ENCODE measurements at places on chromosomes 11 and 22.

DNA sequence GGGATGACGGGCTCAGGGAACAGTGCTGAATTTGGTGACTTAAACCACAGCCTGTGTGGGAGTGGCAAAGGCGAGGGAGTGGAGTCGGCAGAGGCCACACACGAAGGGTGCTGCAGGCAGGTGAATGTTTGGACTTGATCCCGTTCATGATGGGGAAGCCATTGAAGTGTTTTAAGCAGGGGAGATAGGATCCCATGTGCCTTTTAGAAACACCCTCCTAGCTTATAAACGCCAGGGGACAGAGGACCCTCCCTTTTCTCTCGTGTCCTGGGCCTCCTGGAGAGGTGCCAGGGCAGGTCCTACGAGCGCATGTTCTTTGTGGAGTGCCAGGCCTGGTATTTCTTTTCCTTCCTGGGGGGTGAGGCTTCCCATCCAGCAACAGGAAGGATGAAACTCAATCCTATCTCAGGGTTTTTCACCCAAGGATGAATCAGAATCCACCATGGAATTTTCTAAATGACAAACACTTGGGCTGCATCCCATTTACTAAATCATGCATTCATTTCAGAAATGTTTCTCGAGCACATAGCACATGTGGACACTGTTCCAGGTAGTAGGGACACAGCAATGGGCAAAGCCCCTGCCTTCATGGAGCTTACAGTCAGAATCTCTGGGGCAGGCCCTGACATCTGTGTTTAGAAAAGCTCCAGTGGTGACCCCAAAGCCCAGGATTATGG is 59.6 kb downstream of the CHRDL2 start:
- DNase-seq: no peak

DNA sequence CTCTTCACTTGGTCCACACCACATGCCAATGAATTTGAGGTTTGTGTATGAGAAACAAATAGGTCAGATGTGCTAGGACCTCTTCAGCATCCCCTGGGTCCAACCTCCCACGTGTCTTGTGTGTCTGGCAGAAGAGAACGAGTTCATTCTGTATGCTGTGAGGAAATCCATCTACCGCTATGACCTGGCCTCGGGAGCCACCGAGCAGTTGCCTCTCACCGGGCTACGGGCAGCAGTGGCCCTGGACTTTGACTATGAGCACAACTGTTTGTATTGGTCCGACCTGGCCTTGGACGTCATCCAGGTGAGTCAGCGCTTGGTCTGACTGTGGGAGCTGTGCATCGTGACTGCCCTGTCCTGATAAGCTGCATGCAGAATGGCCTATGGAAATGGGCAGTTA is 101.0 kb upstream of the SORL1-AS1 start:
- DNase-seq: no peak

DNA sequence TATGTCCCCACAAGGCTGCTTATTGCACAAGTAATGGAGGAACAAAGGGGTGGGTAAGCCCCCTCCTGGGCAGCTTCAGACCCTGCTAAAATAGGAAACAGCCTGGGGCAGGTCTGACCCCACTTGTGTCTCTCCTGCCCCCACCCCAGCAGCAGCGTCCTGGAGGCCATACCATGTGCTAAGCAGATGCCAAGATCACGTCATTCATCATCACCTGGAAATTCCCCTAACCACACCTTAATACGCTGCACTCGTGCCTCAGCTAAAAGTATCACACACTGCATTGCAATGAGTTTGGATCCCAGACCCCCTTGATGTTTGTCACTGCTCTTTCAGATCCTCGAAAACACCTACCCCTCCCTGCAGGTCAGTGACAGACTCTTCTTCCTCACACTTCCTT is 27.8 kb upstream of the GGTLC2 start:
- no peak for DNase-seq

GRCh38 chr11:47415949-47416472 is 7.6 kb downstream of the SLC39A13 start:
- peak; percentile 87 for DNase-seq

DNA sequence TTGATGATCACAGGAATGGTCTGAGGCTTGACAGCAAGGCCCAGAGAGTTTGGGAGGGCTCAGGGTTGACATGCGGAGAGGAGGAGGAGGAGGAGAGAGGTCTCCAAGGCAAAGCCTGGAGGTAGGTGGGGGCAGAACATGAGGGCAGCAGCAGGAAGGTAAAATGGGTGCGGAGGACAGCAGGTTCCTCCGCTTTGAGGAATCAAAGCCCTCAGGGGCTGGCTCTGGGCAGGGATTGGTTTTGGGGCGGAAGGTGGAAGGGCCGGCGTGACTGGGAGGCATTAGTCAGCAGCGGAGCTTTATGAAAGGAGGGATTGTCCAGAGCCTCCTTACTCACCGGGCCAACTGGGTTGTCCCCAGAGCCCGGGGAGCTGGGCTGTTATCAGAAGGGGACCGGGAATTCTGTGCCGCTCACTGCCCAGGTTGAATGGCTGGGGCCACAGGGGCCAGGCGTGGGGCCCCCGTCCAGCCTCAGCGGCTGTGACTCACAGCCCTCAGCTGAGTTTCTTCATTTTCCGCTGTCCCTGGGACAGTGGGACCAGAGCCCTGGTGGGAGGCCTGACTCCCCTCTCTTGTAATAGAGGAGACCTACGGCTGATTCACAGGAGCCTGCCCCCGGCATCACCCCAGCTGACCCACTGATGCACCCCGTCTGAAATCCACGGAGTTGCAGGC is 36.2 kb downstream of the LIF start:
- DNase-seq: no peak

- no peak for DNase-seq
Observed at GRCh38 chr11:79019975-79020374, 420.9 kb downstream of the TENM4 start.

DNA sequence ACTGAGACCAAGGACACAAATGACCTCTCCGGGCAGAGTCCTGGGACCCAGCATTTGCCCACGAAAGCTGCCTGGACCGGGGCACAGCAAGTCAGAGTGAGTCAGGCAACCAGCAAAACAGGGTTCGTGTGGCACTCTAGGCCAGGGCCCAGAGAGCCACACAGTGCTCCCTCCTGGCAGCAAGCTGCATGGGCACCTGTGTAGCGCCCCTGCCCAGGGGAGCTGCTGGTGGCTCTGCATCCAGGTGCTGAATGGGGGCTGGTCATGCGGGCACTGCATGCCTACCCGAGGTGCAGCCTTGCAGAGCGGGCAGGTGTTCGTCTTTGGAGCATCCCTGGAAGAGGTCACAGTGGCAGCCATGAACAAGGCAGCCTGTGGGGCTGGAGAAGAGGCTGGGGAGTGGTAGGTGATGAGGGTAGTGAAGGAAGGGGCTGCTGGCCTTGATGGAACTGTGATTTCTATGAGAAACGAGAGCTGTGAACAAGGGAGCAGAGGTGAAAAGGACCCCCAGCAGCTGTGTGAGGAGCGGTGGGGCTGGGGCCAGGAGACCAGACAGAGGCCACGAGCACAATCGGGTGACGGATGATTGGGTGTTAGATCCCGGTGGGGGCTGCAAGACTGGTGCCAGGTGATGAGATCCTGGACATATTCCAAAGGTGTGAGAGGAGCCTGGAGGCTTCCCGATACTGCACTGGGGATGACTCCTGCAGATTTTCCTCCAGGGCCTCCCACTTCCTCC is 63.3 kb downstream of the DGCR2 start:
- DNase-seq: no peak

DNA sequence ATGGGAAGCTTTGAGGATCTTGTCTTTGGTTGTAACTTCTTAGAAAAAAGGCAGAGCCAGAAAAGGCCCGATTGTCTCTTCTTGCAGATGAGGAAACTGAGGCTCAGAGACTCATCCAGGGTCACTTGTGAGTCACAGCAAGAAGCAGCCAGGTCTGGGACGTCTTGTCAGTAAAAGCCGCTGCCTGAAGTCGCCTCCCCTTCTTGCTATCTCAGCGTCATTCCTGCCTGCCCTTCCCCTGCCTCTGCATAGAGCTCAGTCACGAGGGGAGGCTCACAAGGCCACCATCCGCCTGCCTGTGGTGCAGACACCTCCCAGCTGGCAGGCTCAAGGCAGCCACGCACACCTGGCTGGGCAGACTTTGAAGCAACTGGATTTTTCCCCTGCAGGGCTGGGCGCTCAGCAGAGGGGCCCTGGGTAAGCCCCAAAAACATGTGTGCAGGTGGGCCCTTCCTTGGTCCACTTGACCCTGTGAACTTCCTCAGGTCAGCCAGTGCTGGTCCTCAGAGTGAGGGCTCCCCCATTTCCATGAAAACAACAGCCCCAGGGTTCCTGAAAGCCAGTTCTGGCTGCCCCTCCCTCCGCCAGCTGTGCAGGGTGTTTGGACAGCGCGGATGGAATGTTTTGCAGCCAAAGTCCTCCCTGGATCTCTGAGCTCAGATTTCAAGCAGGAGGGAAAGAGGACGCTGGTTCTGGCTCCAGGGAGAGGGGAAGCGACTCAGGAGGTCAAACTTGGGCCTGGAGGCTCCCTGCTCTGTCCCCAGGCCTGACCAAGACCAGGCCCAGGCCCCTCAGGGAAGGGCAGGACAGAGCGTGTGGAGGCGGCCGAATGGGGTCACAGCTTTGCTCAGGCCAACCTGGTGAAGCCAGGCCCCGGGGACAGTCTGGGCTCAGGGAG is 6.0 kb upstream of the RAB3IL1 start:
- peak; percentile 84 for DNase-seq

- DNase-seq: peak; percentile 44
Observed at GRCh38 chr11:117189191-117189940, 9.8 kb upstream of the TAGLN start.

GRCh38 chr11:94546886-94547285 is 3.2 kb downstream of the FUT4 start:
- no peak for DNase-seq

DNA sequence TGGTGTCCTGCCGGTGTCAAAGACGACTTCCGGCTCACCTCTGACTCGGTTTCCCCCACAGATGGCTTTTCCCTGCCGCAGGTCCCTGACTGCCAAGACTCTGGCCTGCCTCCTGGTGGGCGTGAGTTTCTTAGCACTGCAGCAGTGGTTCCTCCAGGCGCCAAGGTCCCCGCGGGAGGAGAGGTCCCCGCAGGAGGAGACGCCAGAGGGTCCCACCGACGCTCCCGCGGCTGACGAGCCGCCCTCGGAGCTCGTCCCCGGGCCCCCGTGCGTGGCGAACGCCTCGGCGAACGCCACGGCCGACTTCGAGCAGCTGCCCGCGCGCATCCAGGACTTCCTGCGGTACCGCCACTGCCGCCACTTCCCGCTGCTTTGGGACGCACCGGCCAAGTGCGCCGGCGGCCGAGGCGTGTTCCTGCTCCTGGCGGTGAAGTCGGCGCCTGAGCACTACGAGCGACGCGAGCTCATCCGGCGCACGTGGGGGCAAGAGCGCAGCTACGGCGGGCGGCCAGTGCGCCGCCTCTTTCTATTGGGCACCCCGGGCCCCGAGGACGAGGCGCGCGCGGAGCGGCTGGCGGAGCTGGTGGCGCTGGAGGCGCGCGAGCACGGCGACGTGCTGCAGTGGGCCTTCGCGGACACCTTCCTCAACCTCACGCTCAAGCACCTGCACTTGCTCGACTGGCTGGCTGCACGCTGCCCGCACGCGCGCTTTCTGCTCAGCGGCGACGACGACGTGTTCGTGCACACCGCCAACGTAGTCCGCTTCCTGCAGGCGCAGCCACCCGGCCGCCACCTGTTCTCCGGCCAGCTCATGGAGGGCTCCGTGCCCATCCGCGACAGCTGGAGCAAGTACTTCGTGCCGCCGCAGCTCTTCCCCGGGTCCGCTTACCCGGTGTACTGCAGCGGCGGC is 5.5 kb downstream of the B3GNT6 start:
- DNase-seq: peak; percentile 49

- no peak for DNase-seq
Observed at GRCh38 chr11:109089144-109089543, 332.8 kb upstream of the C11orf87 start.

GRCh38 chr22:43014869-43015676 is at the start of gene PACSIN2:
Gene PACSIN2, minus strand, starts transcription at chr22:43015149. Its CDS starts 103,069 bp downstream, at chr22:42912080.
- peak; percentile 100 for DNase-seq

GRCh38 chr11:48127521-48128183 is 89.0 kb upstream of the OR4B1 start:
- DNase-seq: no peak

DNA sequence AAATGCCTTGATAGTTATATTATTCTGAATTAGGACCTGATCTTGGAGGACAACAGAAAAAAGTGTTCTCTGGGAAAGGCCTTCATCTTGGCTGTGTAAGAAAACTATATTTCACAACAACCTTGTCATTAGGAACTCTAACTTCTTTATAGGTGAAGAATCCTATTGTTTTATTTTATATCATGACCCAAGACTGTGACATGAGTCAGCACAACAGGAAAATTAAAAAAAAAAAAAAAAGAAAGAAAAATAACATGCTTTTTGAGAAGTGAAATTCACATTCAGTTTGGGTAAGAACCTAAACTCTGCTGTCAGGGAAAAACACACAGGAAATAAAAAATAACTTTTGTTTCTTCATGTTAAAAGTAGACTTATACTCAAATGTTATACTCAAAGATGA is 11.7 kb upstream of the FOLR2 start:
- no peak for DNase-seq

DNA sequence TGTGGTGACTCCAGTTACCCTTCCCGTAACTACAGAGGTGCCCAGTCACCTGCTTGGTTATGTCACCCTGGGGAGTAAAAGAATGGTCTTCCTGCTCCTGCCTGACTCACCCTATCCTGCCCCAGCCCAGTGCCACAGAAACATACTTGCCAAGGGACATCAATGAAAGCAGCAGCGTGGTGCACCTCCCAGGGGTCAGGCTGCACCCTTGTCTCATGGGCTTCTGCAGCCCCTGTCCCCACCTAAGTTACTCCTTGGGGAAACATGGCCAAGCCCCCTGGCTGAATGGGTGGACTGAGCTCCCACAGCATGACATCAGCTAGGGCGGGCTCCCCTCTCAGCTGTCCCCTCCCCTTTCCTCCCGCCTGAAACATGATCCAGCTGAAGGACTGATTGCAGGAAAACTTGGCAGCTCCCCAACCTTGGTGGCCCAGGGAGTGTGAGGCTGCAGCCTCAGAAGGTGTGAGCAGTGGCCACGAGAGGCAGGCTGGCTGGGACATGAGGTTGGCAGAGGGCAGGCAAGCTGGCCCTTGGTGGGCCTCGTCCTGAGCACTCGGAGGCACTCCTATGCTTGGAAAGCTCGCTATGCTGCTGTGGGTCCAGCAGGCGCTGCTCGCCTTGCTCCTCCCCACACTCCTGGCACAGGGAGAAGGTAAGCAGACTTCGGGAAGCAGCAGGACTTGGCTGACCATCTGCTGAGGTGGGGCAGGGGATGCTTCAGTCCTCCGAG is at the start of gene HTR3A:
TSS of gene HTR3A (plus strand) at position 368 of the 730 bp plus-strand sequence. CDS start at position 586, 218 bp downstream.
- DNase-seq: peak; percentile 78

DNA sequence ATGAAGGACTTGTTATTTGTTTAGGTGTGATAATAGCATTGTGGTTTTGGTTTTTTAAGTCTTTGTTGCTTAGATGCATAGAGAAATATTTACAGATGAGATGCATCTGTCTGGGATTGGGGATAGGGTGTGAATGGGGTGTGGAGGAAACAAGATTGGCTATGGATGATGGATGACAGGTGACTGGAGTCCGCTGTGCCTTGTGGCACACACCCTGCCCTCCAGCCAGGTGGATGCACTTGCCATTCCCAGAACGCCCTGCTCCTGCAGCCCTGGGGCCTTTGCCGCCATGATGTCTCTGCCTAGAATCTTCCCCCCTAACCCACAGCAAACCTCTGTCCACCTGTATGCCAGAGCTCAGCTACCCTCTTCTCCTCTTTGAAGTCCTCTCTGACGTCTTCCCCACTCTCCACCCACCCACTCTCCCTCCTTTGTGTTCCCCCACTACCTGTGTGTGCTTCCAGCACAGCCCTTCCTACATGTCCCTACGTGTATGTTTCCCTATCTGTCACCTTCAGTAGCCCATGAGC is 54.7 kb downstream of the WNT11 start:
- DNase-seq: no peak

- DNase-seq: peak; percentile 20
Observed at GRCh38 chr11:65623852-65624616, 8.5 kb downstream of the PCNX3 start.
